GM19239 (cell line): ENCODE measurements at places on chromosomes 12 and 14.

DNA sequence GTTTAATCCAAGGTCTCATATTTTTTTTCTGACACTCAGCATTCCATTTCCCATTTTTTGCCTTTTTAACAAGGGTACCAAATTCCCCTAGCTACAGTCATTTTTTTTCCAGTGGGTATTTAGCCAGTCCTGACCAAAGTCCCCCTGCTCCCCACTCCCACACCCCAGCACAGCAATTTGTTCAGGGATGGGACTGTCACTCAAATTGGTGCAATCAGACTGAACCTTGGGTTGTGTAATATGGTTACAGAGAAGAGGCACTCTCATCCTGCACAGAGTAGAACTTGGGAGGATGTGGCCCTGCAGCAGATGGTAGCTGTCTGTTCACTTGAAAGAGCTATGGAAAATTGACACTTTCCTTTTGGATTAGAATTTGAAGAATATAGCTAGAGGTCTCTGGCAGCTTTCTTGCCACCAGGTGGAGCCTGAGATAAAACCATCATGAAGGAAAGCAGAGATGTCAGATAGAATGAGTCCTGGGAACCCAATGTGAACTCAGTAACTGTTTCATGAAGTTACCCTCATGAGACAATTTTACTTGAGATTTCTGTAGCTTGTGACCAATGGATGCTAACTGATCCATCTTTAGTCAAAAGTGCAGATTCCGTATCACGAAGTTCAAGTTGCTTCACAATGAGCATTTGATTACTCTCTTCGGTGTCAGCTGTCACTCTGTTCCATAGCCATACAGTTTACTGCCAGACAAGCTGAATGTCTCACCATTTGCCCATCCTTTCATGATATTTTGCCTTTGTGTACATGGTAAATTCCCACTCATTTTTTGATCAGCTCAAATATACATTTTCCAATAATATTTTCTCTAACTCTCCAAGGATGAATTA is 394.0 kb upstream of the SYT1 start:
- DNase-seq = no peak

DNA sequence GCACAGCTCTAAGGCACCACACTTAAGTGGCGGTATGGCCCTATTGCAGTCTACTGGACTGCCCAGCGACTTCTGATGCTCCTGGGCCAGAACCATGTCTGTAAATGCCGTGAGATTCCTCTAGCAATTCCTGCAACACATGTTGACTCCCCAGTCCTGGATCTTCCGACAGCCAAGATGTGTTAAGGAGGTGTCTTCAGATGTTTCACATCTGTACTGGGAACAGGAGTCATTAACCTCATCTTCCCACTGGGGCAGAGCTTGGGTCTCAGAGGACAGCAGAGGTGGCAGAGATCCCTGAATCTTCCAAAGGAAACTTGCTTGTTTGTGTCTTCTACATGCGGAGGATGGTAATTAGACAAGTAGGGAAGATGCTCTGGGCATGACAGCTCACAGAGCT is 8.2 kb downstream of the TMEM120B start:
- no peak for DNase-seq

GRCh38 chr14:92122351-92122677 is 545 bp downstream of the CPSF2 start:
- DNase-seq = no peak

DNA sequence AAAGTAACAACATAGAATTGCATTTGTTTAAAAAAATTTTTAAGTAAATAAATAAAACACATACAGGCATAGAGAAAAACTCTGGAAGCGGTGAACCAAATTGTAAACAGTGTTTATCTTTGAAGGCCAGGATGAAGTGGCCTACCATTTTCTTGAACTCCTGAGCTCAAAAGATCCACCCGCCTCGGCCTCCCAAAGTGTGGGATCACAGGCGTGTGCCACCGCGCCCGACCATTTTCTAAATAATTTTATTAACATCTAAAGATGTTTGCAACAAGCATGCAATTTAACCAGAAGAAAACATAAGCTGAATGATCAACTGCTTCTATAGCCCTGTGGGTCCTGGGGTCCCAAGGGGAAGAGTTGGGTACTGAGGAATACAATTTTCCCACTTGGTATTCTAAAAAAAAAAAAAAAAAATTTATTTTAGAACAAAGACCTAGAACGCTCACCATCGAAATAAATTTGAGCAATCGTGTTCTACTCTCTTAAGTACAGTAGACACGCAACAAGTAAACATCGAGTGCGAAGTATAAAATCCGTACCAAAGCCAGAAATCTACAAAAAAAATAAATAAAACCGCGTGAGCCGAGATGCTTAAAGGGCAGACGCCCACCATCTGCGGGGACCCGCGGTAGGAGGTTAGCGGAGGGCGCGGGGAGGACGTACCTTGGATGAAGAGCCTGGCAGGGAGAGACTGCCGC is 484 bp downstream of the MIS18BP1 start:
- no peak for DNase-seq

DNA sequence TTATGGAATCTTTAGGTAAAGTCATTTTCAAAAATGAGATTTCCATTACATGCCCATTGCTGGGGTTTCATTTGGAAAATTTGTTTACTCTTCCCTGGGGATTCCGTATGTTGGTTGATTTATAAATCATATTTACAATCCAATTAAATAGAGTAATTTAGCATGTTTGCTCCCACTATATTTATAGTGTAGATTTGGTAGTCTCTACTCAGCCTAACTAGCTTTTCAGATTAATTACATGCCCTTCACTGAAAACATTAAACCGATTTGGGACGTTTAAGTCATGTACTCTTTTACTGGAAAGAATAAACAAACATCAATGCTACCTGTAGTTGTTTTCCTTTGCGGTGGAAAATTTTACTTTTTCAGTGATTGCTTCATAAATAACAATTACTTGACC is 10.4 kb downstream of the PAX9 start:
- no peak for DNase-seq

DNA sequence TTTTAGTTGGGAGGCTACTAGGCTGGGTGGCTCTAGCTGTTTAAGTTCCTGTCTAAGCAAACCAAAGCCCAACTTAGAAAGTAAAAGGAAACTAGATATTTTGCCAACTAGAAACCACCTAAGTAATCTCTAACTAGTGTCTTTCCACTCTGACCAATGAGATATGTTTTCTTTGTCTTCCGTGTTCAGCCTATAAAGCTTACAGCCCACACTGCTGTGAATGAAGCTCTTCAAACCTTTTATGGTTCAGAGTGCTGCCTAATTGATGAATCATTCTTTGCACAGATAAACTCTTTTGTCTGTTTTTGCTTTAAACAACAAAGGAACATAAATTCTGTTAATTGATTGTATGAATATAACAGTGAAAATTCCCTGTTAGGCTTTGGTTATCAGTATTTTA is 66.1 kb downstream of the FUT8 start:
- no peak for DNase-seq
